ENCODE measurements at places on chromosomes 12 and 14.

DNA sequence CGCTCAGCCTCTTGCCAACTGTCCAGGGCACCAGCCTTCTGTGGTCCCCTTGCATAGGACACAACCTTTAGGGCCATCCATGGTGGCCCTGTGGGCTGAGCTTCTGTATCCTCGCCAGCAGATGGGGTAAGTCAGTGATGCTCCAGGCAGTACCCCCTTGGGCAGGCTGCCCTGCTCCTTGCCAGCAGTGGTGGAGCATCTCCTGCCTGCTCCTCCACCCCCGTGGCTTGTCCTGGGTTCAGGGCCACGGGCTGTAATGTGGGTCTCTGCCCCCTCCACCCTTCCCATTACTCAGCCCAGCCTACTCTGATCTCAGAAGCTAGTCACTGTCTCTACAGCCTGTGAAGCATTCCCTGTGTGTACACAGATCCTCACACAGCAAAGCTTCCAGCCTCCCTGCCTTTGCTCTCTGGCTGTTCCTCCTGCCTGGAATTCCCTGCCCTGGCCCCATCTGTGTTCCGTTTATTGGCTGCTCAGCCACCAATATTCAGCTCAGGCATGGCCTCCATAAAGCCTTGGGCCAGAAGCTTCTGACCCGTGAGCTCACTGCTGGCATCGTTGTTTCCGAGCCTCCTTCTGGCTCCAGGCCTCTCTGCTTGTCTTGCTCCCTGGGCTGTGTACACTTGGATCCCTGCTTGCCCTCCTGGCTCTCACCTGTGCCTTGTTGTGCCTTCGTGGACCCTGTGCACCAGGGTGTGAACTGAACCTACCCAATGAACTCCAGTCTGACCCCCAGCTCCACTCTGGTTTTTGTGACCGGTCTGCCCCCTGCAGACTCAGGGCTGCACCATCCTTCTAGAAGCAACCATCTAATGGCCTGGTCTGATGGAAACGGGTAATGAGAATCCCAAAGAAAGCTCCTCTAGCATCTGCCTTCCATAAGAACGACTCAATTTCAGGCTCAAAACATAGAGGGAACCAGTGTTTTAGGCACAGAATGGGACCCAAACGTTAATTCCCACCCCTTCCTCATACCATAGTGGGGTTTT lies 177.0 kb upstream of the PRMT8 start:
- DNase-seq = peak; percentile 24

DNA sequence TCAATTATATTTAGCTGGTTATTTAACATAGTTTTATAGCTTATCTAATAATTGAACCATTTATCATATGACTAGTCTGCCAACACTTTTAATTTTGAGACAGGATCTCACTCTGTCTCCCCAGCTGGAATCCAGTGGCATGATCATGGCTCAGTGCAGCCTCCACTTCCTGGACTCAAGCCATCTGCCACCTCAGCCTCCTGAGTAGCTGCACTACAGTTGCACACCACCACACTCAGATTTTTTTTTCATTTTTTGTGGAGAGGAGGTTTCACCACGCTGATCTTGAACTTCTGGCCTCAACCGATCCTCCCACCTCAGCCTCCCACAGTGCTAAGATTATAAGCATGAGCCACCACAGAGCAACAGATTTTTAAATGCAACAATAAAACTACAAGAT lies 151.4 kb upstream of the MDGA2 start:
- no peak for DNase-seq

GRCh38 chr12:39772821-39773259 lies 153.2 kb upstream of the ABCD2 start:
- DNase-seq = no peak

DNA sequence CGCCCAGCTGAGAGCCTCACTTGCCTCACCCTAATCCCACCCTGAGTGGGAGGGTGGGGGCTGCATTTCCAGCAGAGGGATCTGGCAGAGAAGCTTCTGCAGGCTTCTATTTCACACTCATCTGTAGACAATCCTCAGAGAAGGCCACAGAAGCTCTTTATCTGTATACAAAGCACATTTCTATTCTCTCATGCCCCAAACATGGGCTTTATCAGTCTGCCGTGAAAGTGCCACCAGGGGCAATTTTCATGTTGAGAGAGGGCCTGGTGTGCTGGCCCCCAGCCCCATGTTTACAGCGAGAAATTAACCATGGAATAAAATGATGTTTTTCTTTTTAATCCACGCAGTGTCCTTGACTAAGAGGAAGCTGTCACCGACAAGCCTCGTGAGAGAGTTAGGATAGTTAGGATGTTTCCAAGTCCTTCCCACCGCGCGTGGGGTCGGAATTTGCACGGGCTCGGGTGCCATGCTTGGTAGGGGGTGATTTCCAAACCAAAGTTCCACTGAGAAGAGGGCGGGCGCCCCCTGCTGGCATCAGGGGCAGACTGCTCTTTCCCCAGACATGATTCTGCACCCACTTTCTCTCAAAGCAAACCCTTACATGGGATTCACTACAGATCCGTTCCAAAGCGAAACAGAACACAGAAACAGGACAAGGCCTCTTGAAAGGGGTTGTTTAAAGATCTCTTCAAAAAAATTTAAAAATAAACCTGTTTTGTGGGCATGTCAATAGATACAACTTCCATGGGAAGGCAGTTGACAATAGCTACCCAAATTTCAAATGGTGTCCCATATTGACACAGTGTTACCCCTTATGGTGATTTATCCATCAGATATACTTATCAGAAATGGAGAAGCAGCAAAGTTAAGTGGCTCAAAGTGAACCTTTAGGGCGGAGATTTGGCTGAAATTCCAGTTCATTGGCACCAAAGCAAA lies 19.4 kb downstream of the BDKRB1 start:
- DNase-seq = peak; percentile 83

- DNase-seq = no peak
Observed at GRCh38 chr14:97312910-97313309, 515.7 kb downstream of the VRK1 start.

GRCh38 chr12:51886021-51886710 lies 1.7 kb upstream of the ANKRD33 start:
- peak; percentile 78 for DNase-seq

DNA sequence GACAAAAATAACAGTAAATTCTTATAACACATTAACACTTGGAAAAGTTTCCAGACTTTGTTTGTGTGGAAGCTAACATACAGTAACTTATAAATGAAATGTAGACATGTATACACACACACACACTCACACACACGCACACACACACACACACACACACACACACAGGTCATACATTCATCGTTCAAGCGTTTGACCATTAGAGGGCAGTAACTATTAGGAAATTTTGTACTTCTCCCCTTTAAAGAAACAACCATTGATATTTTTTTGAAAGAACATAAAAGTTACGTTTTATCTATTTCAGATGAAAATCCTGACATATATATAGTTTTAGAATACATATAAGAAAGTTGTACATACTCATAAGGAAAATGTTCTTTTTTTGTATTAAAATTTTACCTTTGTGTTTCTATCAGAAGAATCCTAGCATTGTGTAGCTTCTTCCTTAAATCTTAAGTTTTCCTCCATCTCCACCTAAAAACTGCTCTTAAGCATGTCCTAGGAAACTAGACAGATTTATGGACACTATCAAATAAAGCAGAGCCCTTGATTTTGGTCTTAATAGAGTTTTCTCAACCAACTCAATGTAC lies 29.0 kb downstream of the PTPRQ start:
- peak; percentile 4 for DNase-seq

DNA sequence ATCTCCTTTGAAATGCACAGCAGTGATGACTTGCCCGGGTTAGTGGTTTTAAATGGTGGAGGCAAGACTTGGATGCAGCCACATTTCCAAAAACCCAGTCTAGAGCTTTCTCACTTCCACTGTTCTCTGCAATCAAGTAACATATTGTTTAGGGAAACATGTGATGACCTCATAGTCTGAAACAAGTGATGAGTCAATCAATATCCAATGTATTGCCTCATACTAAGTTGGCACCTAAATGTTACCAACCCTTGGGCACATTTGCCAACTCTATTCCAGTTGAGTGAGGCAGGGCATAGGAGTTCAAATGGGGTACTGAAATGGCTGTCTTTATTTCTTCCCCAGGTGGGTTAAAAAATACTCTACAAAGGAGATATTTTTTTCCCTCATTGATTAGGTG lies 1105.4 kb downstream of the VRK1 start:
- DNase-seq = no peak

DNA sequence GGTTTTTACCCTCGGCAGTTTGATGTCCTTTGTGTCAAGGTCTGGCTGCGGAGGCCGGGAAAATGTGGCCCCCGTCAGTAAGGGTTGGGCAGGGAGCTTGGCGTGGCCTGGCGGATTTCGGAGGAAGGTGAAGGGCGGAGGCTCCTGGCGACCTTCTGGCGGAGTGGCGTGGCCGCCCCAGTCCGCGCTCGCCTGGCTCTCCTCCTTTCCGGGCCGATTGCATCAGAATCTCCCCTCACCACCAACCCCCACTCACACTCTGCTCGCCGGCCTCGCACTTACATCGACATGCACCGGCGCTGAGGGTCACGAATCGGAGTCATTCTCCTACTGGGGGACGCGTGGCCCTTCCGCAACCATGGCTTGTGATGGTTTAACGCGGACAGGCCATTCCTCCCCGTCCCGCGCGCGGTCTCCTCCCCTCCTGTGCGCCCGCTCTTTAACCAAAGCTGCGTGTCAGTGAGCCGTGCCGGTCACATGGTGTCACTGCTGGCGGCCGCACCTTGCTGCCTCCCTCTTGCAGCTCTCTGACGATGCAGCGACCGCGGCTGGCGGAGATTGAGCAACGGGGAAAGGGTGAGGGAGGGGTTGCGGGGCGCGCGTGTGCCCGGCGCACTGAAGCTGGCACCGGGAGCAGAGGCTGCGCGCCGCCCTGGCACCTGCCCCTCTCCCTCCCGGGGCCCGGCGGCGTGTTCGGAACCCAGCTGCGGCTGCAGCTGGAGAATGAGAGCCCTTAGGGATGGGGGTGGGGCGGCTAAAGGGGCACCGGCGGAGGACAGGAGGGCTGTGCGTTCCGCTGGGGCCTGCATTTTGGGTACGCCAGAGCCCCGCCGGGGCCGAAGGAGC lies at the start of gene SLC38A1:
Gene SLC38A1 (minus strand): TSS at position 461 of the 846 bp plus-strand sequence. CDS start 29,243 bp downstream, outside the sequence.
- DNase-seq = peak; percentile 92

GRCh38 chr12:26135571-26135970 lies 10.7 kb upstream of the BHLHE41 start:
- no peak for DNase-seq

GRCh38 chr12:32483993-32484392 lies 84.6 kb downstream of the FGD4 start:
- DNase-seq = no peak

DNA sequence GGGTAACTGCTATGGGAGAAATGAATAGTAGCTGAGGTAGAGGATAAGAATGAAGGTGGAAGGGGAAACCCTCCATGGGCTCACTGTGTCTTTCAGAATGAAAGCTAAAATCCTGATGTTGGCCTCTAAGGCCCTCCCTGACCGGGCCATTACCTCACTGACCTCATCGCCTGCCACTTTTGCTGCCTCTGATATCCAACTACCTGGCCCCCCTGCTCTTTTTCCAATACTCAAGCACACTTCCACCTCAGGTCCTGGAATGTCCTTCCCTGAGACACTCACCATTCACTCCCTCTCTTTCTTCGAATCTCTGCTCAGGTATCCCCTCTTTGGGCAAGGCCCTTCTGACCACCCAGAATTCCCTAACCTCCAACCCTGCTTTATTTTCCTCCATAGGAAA lies 1.4 kb upstream of the BATF start:
- no peak for DNase-seq

DNA sequence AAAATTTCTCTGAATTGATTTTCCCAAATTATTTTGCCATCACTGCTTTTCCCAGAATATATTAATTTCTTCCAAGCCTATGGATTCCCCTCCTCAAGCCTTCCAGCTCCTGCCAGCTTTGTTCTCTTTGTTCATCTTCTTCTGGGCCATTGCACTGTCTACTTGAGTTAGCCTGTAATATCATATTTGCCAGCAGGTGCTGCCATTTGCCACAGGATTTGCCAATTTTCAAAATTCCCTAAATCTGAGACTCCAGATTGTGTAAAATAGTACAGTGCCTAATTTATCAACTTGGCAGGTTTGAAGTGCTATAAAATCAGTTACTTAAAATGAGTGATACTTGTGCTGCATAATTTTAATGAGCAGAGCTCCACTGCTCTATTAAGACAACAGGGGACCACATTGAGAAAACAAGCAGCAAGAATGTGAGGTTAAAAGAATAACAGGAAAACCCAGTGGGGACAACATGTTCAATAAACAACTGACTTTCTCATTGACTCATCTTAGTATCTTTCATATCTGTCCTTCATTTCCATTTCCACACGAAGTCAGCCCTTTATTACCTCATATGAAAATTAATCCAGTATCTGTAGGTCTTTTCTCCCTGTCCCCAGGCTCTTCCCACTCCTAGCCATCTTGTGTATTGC lies 84.6 kb upstream of the CCDC196 start:
- DNase-seq = no peak
